CD4-positive, alpha-beta T cell treated with Interleukin-2 at 100 ng/mL for 4 hours (primary cell): ENCODE measurements at places on chromosomes 11 and 22.

DNA sequence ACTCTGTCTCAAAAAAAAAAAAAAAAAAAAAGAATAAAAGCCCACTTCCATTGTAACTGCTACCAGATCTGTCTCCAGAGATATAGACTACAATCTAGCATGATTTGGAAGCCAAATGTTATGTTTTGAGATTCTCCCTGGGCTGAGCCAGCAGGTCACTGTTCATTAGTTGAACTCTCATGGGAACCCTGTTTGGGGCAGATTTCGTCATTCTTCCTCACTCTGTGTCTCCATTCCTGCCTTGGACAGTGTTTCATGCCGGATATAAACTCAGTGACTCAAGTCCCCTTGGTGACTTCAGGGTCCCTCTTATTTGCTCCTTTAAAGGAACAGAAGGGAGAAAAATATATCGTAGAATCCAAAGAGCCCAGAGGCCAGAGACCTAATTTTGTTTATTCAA, 378.1 kb downstream of the LARGE1 start:
- DNase-seq = no peak

DNA sequence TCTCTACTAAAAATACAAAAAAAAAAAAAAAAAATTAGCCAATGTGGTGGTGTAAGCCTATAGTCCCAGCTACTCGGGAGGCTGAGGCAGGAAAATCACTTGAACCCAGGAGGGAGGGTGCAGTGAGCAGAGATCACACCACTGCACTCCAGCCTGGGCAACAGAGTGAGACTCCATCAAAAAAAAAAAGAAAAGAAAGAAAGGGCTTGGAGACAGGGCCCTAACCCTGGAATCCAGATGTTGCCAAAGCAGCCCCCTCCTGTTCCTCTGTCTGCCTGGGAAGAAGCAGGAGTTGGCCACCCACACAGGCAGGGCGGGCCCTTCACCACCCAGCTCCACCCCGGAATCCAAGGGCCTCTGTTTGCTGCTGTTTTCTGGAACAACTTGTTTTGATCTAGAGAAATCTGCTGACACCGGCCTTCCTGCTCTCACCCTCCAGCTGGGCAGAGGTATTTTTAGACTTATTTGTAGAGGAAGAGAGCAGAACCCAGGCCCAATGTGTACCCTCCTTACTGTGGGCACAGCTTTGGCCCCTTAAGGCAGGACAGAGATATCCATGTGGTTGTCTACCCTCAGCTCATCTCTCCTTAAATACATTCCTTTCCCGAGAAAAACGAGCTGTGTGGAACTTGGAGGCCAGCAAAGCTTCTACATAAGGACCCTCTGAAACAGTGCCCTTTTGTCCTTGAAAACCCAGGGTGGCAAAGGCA, 2.7 kb upstream of the NEAT1 start:
- DNase-seq = peak; percentile 83

DNA sequence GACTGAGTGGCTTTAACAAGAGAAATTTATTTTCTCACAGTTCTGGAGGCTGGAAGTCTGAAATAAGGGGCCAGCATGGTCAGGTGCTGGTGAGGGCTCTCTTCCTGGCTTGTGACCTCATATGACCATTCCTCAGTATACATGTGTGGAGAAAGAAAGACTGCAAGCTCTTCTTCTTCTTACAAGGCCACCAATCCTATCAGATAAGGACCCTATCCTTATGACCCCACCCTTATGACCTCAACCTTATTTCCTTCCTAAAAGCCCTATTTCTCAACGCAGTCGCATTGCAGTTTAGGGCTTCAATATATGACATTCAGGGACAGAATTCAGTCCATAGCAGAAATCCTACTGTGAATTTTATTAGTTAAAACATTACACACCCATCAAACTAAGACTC, 124.4 kb upstream of the RAG2 start:
- no peak for DNase-seq

DNA sequence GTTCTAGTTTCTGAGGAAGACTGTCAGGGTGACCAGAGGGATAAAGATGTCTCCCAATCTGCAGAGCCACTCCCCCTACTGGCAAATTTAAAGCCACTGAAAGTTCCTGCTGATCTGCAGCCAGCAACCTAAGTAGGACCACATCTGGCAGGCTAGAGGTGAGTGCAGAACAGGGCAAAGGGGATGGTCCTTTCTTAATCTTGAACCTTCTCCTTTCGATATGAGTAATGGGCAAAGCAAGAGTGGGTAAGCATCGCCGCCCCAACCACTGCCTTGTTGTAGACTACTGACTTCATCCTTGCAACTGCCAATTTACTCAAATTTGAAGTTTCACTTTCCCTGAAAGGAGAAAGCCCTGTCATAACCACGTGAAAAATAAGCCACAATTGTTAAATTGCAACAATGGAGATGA, 30.7 kb downstream of the SCUBE2 start:
- peak; percentile 1 for DNase-seq

GRCh38 chr22:24772493-24773220, 1.9 kb downstream of the PIWIL3 start:
- DNase-seq = no peak
